ENCODE measurements at places on chromosomes 6 and 20. TPM values are rescaled to one million over a fixed set of nuclear protein-coding genes. Genes with fewer than 3 reads are reported as not detected.

GRCh38 chr6:161954077-161954476 is 680.2 kb upstream of the AGPAT4 start:
- DNase-seq, result no peak

DNA sequence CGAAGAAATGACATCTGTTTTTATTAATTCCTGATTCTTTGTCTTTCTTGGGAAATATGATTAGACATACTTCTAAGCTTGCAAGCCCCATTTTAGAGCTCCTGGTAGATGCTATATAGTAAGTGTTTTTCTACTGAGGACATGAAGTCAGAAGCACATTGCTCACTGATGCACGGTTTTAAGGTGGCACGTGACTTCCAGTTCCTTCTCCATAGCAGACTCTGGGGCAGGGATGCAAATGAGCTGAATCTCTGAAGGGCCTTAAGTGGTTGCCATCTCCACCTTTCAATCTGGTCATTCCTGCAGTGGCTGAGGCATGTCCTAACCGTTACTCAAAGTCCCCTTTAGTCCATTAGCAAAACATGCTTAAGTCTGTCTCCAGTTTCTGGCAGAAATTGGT is 421.2 kb upstream of the HTR1E start:
- no peak for DNase-seq

- DNase-seq, result no peak
Measured at GRCh38 chr6:27978705-27979104, 21.7 kb downstream of the OR2B6 start.

DNA sequence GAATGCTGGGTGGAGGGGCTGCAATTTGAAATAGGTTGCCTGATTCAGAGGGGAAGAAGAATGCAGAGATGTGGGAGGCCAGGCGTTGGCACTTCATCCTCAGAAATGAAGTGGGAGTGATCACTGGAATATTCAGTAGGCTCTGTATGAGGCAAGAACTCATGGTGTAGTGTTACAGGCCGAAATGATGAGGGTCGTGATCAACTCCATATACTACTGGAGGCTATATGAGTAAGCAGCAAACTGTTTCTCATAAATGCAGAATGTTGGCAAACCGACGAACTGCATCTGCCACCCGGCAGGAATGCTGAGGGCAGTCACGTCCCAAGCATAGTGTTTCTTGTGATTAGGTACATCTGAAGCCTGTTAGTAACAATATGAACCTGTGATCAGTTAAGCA is 12.7 kb downstream of the KCNS1 start:
- no peak for DNase-seq

GRCh38 chr6:12032783-12033573 is 20.9 kb downstream of the HIVEP1 start:
- DNase-seq, result no peak

DNA sequence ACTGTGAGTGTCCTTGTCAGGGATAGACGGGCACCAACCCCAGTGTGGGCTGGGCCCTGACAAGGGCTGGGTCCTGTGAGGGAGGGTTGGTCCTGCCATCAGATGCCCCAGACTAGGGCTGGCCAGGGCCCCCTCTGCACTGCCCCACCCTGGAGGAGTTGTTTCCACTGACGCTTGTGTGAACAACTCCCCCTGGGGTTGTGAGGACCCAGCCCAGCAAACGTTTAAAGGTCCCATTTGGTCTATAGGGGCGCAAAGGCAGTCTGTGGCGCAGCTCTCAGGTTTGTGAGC is 104.1 kb downstream of the BMP7 start:
- no peak for DNase-seq

DNA sequence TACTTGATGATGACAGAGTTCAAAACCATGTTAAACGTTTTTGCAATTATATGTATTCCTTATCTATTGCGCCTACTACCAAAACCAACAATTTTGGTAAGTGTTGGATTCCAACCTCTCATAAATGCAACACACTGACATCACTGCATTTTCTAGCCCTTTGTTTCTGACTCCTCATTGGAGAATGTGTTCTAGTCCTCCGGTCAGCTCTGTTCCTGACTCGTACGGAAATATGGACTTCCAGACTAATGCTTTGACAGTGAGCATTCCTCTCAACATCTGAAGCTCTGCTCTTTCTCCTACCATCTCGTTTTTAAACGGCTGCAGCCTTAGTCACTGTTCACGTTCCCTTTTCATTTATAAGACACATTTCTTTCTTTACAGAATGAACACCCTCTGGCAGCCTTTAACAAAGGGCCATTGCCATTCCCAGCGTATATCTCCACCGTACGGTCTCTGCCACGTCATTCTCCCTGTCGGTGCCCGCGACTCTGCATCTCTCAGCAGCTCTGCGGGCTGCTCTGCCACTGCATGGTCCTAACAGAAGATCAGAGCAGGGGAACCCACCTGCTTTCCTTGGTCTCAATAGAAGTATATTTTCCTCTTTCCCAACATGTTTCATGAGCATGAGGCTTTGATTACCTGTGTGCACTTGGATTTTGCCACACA is 103.0 kb upstream of the SYNDIG1 start:
- no peak for DNase-seq

GRCh38 chr6:65059568-65059967 is 647.5 kb downstream of the EYS start:
- no peak for DNase-seq

Gene LSM14B
- polyA plus RNA-seq, result 55.5 TPM

Gene ZFP64
- polyA plus RNA-seq, result 21.1 TPM

Gene LGSN
- 0.96 TPM for polyA plus RNA-seq

Gene KCNK5
- 10.7 TPM for polyA plus RNA-seq

Gene BTN1A1
- 0.14 TPM for polyA plus RNA-seq

Gene C6orf141
- polyA plus RNA-seq, result 0.29 TPM

Gene WFDC6
- polyA plus RNA-seq, result not detected

Gene PGBD1
- 11.2 TPM for polyA plus RNA-seq

Measured in renal cortex interstitium (tissue), 15 donors.